HFF-Myc (cell line): ENCODE measurements at places on chromosomes 3 and 15.

DNA sequence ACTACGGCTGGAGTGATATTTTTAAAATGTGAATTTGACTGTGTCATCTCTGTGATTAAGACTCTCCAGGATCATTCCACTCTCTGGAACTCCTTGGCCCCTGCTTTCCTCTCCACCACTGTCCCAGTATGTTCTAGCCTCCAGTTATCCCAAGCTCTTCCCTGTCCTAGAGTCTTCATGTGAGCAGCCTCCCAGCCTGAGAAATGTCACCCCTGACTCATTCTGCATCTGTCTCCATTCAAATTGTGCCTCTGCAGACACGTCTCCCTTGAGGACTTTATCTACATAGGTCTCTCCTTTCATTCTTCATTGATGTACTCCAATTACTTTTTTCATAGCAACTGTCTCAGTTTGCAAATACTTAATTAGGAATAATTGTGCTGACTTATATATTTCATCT is 317.7 kb upstream of the ADAMTS9 start:
- DNase-seq, result no peak

GRCh38 chr3:77102951-77103769 is 63.3 kb downstream of the ROBO2 start:
- DNase-seq, result no peak

DNA sequence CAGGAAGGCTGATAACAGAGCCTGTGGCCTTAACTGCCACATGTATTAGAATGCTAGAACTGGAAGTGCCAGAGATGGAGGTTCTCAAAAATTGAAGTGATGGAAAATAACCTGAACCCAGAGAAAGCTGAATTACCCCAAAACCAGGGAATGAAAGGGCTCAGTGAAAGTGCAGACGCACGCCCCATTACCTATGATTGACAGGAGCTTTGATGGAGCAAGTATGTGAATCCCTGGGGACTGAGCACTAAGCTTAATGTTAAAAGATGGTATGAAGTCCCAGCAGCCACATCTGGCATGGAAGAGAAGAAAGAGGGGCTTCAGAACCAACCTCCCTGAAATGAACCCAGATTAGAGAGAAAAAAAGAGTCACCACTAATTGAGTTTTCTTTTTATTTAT is 118.4 kb upstream of the FHIT start:
- no peak for DNase-seq

- no peak for DNase-seq
These were observed 72.9 kb downstream of the MOBP start for GRCh38 chr3:39540162-39540921.

DNA sequence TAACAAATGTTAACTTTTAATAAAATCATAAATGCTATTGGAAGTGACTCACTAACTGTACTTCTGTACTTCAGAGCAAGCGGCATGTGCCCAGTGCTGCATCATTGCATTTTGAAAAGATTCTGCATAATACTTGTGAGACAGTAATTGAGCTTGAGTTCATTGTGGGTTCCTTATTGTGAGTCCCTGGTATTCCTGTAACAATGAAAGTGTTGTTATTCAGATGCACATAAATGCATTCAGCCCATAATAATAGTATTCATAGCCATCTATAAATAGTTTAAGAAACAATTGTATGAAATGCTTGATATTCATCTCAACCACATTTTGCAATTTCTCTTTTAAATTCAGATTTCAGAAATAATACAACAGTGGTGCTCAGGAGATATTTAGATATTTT is 976.4 kb downstream of the CADM2 start:
- no peak for DNase-seq

DNA sequence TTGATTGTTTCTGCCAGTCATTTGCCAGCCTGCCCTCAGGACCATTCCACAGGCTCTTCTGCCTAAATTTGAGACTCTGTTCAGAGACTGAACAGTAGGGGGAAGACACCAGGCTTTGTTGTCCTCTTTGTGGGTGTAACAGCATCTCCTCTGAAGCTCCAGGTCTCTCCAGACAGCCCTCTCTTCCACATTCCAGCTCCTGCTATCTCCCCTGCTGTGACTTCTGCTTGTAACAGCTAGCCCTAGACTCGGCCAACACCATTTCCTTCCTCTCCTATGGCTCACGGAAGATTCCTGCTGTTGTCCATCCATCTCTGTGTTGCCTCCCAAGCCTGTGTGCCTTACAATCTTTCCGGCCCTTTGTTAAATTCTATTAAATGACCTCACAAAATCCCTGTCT is 40.2 kb downstream of the SUCLG2 start:
- DNase-seq, result no peak
